NCI-H2081 treated with DMSO at 0.1 percent for 48 hours (cell line): ENCODE measurements at places on chromosomes 12 and 14.

GRCh38 chr14:22086131-22086530 is 412.5 kb upstream of the OR4E1 start:
- no peak for DNase-seq

DNA sequence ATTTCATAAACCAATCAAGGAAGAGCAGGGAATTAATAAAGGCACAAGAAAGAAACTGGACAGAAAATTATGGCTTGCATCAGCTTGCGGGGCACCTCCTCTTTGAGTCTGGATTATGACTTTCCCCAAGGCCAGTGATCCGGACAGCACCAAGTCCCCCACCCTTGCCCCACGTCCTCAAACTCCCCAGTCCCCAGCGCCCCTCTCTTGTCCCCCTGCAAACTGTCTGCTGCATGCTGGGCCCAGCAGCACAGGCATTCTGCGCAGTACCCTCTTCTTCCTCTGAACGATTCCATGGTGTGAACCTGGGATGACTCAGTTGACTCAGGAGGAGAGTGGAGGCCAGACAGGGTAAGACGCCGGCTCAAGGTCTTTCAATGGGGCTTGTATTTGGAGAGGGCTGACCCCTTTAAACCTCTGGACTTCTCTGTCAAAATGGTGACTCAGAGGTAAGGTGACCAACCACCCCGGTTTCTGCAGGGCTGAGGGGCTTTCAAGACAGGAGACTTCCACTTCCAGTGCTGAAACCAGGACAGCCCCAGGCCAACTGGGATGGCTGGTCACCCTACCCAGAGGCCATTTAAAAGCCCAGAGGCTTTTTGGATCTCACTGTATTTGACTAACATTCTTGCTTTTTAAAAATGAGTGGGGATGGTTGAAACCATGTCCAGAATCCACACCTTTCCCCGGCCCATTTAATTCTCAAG is 13.5 kb downstream of the C14orf132 start:
- no peak for DNase-seq

- DNase-seq: no peak
Observed at GRCh38 chr12:50309950-50310349, 26.6 kb upstream of the LIMA1 start.

DNA sequence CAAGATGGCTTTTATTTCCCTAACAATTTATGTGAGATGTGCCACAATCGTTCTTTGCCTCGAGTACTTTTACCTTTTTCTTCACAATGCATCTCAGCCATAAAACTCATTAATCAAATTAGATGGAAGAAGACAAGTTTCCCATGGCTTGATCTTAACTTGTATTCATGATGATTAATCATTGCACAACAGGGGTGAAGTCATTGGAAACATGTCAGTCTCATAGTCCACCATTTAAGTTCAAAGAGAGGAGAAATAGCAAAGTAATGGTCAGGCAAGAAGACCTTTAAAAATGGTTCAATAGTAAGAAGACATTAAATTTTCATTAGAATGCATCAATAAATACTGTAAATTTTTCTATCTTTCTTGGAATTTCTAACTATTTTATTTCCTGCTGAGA is 136.3 kb downstream of the FOXG1 start:
- no peak for DNase-seq

DNA sequence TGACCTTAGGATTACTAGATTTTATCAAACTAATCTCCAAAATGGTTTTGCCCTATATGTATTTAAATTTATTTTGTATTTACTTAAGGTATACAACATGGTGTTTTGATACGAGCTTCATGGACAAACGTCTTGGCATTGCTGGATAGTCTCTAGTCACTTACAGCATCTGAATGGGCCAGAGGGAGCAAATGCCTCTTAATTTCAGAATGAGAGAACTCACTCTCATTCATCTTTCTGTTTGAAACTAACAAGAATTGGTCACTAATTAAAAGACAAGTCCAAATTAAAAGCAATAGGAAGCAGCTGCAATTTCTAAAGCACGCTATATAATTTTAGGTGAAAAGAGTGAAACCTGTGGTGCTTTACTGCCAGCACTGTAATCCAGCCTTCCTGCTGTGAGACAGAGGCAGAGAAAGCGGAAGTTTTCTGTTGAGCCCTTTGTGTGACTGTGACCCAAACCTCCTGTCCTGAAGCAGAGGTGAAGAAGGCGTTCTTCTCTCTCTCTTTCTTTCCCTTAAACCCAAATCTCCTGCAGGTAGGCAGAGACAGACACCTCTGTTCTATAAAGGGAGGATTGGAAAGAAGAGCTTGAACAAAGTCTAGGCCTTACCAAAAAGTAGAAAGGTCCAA is 184.6 kb upstream of the NAV3 start:
- no peak for DNase-seq

- DNase-seq: no peak
Observed at GRCh38 chr12:104957719-104958000, 430 bp downstream of the SLC41A2 start.

DNA sequence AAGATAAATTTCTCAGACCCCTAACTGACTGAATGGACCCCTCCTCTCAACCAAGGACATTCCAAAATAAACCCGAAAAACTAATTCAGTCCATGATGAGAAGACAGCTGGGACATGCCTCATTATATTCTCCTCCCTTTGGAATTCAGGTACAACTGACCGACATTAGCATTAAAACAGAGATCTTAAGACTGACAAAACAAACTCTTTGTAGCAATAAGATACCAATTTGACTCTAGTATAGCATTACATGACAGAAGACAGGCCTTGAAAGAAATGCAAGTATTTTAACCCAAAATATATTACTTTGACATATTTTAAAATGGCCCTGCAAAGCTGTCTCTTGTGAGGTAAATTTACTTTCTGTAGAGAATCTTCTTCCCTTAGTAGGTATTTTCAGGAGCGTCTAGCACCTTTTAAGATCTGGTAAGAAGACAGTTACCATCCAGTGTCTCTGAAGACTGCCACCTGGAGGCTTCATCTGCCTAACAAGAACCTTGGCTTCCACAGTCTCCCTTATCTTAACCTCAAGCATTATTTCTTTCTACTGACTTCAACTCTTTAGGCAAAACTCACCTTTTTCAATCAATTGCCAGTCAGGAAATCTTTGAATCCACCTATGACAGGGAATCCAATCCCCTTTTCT is 957.5 kb downstream of the SLC6A15 start:
- no peak for DNase-seq

DNA sequence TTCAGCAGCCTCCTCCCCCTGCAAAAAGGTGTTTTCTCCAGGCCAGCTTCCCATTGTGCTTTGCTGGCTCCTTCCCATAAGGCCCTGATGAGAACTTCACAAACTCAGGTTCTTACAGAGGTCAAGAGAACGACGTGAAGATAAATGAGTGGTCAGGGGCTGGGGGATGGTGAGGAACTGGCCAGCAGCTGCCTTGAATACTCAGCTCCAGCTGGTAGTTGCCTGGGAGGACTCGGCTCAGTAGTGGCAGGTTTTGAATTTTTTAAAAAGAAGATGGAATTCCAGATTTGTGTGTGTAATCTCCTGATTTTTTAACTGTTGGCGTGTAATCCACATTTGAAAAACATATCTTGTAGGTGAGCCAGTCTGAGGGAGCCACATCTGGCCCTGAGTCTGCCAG is 5.9 kb downstream of the DDX55 start:
- no peak for DNase-seq

GRCh38 chr14:106200541-106201315 is 674.3 kb downstream of the TMEM121 start:
- no peak for DNase-seq

DNA sequence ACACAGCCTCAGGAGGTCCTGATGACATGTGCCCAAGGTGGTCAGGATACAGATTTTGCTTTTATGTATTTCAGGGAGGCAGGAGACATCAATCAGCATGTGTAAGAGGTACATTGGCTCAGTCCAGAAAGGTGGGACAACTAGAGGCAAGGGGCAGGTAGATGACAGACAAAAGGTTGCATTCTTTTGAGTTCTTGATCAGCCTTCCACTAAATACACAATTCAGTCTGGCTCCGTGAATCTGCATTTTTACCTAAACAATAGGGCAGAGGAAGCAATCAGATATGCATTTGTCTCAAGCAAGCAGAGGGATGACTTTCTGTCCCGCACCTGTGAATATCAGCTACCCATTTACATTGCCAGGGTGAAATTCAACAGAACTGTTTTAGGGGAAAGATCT is 178.6 kb downstream of the KSR2 start:
- no peak for DNase-seq

GRCh38 chr14:66972469-66972868 is 216.8 kb upstream of the GARIN2 start:
- no peak for DNase-seq

GRCh38 chr12:86787419-86787818 is 531.2 kb upstream of the MGAT4C start:
- no peak for DNase-seq

GRCh38 chr12:128840862-128841468 is 12.3 kb upstream of the GLT1D1 start:
- no peak for DNase-seq

DNA sequence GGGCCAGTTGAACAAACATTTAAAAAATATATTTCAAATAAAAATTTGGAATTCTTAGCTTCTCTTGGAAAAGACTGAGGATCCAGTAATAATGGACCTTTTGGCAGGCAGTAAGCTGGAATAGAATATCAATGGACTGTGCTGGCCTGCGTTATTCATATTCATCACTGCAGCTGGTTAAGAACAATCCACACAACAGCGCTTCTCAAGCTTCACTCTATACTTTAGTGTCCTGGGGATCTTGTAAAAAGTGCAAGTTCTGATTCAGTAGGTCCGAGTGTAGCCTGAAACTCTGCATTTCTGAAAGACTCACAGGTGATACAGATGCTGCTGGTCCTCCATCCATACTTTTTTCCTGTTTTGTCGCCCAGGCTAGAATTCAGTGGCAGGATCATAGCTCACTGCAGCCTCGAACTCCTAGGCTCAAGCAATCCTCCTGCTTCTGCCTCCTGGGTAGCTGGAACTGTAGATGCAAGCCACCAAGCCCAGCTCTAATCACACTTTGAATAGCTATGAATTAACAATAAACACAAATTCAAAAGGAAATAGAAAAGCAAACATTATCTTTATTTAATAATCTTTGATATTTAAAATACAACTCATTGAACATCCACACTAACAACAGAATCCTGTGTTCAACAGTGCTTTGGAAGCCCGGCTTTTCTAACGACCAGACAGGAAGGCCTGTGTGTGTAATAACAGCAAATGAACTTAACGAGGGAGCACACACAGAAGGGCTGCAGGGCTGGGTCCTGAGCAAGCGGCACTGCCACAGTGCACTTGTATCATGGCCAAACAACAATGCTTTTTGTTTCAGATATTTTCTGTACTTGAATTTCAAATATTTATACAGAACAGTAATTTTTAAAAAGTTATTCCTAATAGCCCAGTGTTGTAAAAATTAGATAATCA is 18.4 kb upstream of the TRIP11 start:
- no peak for DNase-seq

DNA sequence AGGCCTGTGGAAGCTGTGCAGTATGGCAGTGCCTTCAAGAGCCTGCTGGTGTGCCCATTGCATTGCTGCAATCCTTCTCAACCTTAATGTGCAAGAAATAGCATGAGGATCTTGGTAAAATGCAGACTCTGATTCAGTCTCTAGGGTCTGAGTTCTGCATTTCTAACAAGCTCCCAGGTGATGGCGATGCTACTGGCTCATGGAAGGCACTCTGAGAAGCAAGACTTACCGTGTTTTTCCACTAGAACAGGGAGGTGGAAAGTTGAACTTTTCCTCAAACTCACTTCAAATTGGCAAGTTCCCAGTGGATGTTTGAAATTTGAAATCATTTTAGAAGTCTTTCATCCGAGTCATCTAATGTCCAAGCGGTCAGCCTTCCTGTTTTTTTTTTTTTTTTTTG is 55.5 kb downstream of the MYRFL start:
- no peak for DNase-seq

GRCh38 chr12:46534327-46534840 is 161.8 kb upstream of the SLC38A2 start:
- DNase-seq: no peak

DNA sequence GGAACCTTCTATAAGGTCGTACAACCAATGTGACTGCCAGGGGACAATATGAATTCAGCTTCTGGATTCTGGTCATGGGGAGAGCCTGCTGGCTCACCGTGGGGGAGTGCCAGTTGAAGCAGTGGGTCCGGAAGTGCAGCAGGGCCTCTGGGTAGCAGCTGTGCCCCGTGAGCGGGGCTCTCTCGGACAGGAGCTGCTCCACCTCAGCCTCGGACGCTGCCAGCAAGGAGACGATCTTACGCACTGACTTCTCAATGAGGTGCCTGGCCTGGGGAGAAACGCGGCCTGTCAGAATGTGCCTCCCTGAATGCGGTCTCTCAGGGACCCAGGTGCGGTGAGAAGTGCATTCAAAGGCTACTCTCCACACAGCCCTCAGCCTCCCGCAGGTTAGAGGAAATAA is 42.0 kb downstream of the LGMN start:
- DNase-seq: no peak

DNA sequence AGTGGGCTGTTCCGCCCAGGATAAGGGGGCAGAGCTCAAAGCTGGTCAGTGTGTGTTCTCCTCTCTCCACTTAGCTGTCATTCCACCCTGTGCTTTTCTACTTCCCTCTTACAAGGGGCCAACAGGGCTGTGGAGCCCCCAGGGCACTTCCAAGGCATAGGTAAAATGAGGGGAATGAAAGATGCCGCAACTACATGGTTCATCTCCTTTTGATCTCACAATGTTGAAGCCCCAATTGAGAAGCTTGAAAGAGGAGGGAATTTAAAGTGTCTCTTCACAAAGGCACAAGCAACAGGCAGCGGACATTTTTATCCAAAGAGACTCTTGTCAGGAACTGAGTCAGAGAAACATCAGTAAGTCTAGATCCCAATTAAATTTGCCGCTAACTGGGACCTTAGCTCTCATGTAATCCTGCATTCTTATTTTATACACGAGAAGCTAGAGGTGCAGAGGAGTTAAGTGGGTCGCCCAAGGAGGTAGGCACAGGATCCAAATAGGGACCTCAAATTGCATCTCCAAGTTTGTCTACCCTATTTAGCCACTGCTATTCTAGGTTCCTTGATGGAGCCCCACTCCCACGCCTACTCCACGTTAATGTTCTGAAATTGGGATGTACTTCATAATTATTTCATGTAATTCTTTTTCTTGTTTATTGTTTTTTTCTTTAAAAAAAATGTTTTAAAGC is 20.1 kb downstream of the TRIM9 start:
- DNase-seq: no peak

- no peak for DNase-seq
Observed at GRCh38 chr14:102182190-102182589, 42.5 kb downstream of the WDR20 start.

DNA sequence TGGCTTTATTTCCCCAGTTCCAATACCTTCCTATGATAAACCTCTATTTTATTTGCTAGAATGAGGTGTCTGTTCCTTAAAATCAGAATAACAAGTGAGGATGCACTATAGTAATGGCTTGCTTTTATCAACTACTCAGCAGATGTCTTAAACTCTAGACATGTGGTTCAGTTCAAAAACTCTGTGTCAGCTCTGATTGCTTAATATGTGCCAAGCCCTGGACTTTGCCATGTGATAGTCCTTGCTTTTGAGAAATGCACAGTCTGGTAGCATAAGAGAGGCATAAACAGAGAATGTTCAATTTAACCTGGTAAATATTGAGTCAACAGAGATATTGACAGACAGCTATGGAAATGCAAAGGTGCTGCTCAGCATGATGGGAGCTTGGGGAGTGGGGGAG is 254.8 kb downstream of the PDZRN4 start:
- DNase-seq: no peak
